ENCODE measurements at places on chromosomes 6 and 20.

DNA sequence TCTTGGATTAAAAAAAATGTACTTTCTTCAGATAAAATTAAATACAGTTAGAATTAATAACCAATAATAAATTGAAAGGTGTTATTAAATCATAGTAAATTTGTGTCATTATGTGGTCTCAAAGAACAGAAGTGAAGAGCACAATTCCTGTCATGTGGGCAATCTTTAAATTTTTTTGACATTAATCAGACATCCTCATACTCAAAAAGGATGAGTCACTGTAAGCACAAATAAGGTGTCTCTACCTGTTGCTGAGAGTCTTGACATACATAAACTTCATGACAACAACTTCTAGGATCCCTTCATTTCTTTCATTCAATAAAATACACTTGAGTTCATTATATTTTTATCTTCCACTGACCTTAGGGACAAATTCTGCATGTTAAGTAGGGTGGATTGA lies 76.1 kb downstream of the SLC22A3 start:
- DNase-seq: no peak

DNA sequence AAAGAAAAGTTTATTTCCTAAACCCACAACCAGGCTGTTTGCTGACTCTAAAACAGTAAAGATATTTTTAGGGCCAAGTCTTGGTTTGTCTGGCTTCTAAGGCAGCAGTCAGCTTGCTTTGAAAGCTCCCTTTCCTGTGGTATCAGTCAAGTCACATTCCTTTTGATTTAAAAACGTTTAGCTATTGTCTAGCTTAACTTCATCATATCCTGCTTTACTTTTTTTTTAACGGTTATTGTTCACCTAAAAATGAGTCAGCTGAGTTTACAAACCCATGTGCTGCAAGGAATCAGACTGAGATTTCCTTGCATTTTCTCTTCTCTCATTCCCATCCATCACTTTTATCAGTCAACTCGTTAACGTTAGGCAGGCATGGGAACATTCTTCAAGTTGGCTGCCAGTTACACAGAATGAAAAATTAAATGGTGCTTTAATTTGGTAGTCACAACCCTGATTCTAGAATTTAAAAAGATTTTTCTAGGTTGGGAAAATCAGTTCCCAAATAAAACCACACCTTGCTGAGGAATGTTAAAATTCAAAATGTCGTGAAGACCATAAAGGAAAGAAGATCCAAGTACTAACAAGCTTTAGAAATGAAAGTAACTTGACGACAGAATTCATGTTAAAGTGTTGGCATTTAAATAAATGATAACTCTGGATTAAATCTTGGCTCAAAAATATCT lies 45.9 kb downstream of the ELOVL5 start:
- no peak for DNase-seq

- no peak for DNase-seq
Observed at GRCh38 chr20:41643504-41643938, 25.3 kb upstream of the CHD6 start.

DNA sequence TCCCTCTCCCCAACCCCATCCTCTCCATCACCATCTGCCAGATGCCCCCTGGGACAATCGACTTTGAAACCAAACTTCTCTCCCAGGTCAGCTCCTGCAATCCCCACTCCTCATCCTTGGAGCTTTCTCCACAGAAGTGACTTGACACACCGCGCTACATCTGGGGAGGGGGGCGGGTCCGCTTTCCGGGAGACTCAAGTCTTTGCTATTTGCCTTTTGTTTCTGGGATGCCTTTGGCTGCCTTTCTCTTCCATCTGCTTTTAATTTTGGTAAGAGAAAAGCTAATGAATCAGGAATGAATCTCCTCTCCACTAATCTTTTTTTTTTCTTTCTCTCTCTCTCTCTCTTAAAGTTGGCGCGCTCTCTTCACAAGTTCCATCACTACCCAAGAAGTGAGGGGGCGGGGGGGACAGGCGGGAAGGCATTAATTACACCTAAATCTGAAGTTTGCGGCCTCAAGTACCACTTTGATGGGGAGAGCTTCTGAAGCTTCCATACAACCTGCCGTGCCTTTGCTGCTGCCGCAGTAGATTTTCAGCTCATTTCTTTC lies 664 bp upstream of the TPBG start:
- DNase-seq: no peak

GRCh38 chr6:12522347-12522746 lies 194.2 kb upstream of the PHACTR1 start:
- no peak for DNase-seq

GRCh38 chr20:4113615-4114603 lies 98.6 kb upstream of the RNF24 start:
- no peak for DNase-seq

- DNase-seq: no peak
Observed at GRCh38 chr6:133980168-133980567, 27.1 kb downstream of the TBPL1 start.

- DNase-seq: no peak
Observed at GRCh38 chr6:11639376-11640235, 102.1 kb downstream of the TMEM170B start.

- DNase-seq: no peak
Observed at GRCh38 chr6:79630883-79631692, at the start of gene SH3BGRL2. TSS of gene SH3BGRL2 (plus strand) at chr6:79631329. CDS start at chr6:79631462, 133 bp downstream.

DNA sequence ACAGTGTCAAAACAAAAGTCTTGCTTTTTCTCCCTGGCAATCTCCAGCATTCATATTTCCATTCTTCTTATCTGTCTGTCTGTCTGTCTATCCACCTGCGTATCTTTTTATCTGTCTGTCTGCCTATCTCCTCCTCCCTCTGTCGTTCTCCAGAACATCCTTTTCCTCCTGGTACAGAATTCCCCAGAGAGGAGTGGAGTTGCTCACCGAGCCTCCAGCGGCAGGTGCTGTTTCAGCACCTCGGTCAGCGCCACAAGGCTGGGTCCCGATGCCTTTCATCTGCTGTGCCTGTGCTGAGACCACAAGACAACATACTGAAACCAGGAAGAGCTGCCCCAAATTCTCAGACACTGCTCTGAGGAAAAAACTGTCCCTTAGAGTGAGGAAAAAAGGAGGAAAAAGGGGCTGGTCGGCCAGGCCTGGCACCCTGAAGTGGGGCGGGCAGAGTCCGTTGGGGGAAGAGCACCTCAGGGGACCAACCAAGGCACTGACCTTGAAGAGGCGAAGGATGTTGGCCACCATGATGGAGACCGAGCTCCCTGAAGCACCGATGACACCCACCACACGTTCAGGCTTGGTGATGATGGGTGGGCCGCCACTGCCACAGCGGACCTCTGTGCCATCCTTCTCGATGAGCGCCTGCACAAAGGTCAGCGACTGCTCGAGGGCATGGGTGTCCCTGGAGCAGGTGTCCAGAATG lies 13.3 kb downstream of the GRM4 start:
- DNase-seq: no peak

DNA sequence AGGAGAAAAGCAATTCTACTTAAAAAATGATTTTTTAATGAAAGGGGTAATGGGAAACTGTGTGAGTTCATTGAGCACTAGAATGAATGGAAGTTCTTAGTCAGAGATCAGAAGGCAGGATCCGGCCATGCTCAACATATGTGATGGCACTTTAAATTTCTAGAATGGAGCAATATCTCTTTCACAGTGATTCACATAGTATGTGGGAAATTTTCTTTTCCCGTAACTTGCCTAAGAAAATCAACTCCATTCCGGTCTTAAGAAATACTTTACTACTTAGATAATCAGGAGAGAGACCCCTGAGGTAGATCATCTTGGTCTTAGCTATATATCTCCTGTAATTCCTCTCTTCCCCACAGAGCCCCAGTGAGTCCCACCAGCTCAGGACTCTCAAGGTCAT lies 131.8 kb downstream of the SCML4 start:
- DNase-seq: no peak

GRCh38 chr20:34549929-34550305 lies 8.6 kb upstream of the MAP1LC3A start:
- no peak for DNase-seq

DNA sequence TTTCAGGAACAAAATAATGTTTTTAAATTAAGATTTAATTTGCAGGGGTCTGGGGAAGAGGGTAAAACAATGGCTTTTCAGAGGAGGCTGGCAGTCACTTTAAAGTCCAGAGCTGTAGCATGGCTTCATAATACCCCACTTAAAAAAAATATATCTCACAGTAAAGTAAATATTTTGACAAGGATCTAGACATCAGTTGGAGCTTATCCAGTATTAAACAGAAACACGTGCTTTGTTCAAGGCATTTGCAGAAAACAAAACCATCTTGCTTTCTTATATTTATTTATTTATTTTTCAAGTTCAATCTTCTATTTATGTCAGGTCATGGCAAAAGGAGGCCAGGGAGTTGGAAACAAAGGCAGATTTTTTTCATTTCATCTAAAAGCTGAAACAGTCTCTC lies 53.3 kb upstream of the PRL start:
- DNase-seq: no peak

- DNase-seq: no peak
Observed at GRCh38 chr6:128259730-128260685, 260.4 kb downstream of the PTPRK start.

GRCh38 chr20:49749625-49750024 lies 35.9 kb upstream of the B4GALT5 start:
- no peak for DNase-seq

DNA sequence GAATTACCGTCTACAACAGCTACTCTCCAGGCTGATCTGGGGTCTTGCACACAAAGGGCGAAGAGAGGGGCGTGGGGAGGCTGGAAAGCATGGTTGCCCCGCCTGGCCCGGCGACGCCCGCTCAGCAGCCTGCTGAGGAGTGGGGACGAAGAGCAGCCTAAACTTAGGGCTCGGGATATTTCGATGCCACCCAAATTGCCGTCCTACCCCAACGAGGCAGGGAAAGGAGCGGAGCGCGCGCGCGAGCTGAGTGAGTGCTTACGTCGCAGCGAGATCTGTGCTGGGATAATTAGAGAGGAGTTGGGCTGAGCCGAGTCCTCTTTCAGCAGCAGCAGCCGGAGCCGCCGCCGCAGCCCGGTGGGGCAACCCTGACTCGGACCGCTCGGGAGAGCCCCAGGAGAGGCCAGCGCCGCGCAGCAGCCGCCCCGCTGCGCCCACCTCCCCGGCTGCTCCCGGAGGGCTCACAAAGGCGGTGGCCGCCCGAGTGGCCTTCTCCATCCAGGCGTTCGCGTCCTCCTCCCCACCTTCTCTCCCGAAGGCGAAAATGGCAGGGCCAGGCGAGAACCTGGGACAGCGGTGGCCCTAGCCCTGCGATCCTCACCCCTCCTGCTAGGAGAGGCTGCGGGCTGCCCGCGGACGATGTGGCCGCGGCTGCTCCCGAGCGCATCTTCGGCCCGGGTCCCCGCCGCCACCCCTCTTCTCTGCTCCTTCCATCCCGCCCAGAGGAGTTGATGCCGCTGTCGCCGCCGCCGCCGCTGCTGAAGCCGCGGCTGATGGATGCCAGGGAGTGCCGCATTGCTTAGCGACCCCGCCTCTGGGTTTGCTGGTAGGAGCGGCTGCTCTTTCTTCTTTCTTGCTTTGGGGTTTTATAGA lies at the start of gene CLVS2:
CLVS2 (plus strand) TSS at position 315 of the 873 bp plus-strand sequence. CDS start 1,543 bp downstream, outside the sequence.
- DNase-seq: no peak

DNA sequence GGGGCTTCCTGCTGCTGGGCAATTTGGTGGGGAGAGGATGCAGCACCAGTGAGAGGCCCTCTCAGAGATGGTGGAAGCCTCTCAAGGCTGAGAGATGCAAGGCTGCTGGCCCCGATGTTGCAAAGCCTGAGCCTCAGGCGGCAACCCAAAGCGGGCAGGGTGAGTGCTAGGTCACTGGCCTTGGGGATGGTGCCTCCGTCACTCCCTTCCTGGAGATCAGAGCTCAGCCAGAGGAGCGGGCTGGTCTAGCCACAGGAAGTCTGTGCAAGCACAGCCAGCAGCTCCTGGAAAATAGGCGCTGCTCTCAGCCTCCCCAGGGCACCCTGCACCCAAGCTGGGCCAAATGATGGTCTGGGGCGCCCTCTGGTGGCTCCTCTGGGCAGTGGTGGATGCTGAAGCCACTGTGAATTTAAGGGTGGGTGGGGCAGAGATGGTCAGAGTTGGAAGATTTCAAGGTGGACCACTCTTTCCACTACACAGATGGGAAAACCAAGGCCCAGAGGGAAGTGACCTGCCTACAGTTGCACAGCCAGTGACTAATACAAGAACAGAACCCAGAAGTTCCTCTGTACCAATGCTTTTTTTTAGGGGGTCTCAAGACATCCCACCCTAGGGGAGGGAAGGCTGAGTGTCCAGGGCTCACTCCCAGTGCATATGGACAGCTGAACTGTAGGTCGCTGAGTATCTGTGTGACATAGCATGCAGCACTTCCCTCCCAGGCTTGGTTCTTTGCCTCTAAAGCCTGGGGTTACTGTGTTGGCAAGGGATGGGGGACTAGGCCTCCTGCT lies 20.8 kb downstream of the C20orf203 start:
- peak; percentile 20 for DNase-seq

DNA sequence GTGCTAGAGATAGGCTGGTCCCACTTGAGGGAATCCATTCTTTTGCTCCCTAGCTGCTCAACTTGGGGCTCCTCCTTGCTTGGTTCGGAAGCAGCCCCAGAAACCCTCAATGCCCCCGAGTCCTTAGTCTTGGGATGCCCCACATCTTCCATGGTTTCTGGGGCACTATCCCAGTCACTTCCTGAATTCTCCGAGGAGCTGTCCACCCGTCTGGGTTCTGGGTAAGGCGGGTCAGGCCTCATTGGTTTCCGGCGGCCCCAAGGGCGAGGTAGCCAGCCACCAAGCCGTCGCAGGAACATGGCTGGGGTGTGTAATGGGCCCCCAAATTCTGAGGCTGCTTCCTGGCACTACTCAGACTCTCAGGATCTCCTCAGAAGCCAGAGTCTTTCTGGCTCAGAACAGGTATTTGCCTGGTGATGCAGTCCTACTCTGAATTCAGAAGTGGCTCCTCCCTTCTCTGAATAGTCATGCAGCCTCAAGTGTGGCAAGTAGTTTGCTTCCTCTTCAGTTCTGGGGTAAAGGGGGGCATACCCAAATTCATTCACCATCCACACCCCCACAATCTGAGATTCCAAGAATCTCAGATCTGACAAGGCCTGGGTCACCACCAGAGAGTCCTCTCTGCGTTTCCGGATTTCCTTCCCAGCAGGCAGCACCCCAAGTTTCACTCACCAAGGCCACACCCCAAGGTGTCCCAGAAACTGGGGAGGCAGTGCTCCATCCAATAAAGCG lies 763 bp downstream of the C6orf47 start:
- DNase-seq: no peak

- no peak for DNase-seq
Observed at GRCh38 chr20:3819411-3820047, 818 bp upstream of the AP5S1 start.

- DNase-seq: no peak
Observed at GRCh38 chr6:1667805-1668175, 58.1 kb downstream of the FOXC1 start.

- no peak for DNase-seq
Observed at GRCh38 chr20:34240121-34240520, 1.1 kb upstream of the ASIP start.

GRCh38 chr20:24004471-24004870 lies 15.9 kb upstream of the GGTLC1 start:
- DNase-seq: no peak

- no peak for DNase-seq
Observed at GRCh38 chr20:52305858-52306257, 114.3 kb upstream of the ZFP64 start.

GRCh38 chr6:34302929-34303328 lies 54.1 kb upstream of the SMIM29 start:
- no peak for DNase-seq
